ENCODE measurements at places on chromosomes 2 and 18.

DNA sequence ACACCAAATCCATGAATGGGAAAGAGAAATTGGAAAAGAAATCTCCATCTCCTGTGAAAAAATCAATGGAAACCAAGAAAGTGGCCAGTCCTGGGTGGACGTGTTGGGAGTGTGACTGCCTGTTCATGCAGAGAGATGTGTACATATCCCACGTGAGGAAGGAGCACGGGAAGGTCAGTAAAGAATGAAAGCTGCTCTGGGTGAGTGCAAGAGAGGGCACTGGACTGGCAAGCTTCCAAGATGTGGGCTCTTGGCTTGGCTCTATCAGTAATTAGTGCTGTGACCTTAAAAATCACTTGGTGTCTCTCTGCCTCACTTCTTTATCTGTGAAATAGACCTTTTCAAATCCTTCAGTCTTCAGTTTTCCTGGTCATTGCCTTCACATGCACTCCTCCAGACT, 89.0 kb downstream of the ZNF532 start:
- DNase-seq = no peak

DNA sequence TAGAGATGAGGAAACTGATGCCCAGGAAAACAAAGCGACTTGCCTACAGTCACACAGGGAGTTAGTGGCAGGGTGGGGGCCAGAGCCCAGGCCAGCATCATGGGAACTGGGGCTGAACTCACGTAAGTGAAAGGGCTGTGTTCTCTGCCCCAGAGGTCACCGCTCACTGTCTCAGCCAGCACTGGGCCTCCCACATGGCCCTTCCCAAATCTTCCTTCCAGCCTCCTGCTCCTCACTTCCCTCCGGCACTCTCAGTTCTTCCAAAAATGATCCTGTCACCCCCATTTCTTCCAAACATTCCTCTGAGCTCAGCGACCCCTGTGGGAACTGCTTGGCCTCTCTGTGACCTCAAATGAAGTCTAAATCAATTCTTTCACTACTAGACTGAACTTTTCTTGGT, 90.5 kb upstream of the TMEM247 start:
- DNase-seq = no peak

- DNase-seq = no peak
Measured at GRCh38 chr2:96930351-96931010, 55.9 kb downstream of the FAM178B start.

DNA sequence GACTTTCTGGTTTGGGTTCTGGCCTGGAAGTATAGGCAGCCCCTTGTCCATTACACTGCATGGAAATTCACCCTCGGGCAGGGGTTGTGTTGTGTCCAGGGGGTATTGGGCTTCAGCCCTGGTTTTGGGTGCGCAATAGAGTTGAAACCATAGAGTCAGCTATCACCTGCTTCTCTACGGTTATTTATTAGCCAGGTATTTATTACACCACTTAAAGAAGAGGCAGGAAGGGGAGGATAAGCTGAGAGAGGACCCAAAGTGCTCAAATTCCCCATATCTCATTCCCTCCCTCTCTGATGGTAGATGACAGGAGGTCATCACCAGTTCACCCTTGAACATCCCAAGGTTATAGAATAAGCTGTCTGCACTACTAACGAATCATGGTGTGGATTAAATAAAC, 133.4 kb downstream of the HRH4 start:
- no peak for DNase-seq

DNA sequence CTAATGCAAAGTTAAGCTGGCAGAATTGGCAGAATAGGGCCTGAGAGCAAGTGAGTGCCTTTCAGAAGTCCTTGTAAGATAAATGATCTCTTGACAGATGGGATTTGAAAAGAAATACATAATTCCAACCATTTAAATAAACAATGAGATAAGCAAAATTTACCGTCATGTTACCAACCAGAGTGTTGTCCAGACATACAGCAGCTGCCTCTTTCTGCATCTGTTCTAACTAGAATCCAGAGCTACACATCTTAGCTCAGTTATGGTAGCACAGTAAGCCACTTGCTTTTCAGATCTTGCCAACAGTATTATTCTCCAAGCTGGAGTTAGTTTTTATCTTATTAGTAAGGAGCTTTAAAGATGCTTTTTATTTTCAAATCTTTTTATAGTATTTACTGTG, 179.6 kb downstream of the BARD1 start:
- DNase-seq = no peak

DNA sequence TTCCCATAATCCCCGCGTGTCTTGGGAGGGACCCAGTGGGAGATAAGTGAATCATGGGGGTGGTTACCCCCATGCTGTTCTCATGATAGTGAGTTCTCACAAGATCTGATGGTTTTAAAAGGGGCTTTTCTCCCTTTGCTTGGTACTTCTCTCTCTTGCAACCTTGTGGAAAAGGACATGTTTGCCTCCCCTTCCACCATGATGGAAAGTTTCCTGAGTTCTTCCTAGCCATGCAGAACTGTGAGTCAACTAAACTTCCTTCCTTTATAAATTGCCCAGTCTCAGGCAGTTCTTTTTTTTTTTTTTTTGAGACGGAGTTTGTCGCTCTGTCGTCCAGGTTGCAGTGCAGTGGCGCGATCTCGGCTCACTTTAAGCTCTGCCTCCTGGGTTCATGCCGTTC, 26.5 kb upstream of the RTN4 start:
- DNase-seq = no peak

GRCh38 chr2:151575338-151575737, 158.9 kb downstream of the NEB start:
- DNase-seq = no peak

GRCh38 chr2:238846628-238847418, 1.1 kb upstream of the TWIST2 start:
- DNase-seq = peak; percentile 73

DNA sequence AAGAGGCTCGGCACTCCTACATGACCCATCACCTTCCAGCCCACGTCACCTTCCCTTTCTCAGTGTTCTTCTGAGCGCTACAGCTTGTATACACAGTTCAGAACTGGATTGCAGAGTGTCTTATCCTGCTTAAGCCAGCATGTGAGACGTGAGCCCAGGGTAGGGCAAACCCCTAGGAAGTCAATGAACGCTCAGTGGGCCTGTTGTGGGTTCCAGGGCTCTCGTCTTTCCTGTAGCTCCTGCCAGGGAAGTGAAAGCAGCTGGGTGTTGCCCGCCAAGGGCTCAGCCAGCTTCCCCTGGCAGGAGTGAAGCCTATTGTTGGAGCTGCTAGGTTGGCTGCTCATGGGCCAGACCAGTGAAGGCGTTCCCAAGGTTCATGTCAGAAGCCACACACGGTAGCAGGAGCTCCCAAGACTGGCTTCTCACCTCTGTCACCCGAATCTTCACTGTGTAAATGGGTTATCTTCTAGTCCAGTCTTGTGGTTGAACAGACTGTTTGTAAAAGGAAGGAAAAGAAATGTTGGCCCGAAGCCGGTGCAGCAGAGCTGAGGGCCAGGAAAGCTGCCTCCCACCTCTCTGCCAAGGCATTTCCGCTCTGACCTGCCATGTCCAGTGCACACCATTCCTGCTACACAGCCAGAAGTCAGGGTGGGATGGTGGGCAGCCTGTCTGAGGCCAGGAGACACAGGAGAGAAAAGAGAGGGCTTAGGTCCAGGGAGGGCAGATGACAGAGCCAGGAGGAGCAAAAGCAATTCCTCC, 69.6 kb upstream of the RMDN2 start:
- no peak for DNase-seq

DNA sequence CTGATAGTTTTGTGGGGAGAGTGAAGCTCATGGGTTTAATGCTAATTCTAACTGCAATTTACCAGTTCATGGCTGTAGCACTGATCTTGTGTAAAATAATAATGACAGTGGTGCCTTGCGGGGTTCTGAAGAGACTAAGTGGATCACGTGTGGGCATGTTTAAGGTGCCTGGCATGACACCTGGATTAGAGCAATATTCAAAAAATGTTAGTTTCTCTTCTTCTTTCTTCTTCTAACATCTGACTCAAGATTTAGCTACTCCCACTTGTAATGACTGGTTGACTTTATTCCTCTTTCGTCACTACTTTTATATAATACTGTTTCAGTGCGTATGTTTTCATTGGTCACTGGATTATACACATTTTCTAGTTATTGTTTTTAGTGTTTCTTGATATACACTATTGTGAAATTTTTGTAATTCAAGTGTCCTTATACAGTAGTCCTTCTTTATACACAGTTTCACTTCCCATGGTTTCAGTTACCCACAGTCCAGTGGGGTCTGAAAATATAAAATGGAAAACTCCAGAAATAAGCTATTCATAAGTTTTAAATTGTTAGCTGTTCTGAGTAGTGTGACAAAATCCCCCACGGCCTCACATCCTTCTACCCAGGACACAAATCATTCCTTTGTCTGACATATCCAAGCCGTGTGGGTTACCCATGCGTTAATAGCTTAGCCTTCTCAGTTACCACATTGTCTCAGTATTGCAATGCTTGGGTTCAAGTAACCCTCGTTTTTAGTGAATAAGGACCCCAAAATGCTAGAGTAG, 662.2 kb upstream of the CNTNAP5 start:
- no peak for DNase-seq

DNA sequence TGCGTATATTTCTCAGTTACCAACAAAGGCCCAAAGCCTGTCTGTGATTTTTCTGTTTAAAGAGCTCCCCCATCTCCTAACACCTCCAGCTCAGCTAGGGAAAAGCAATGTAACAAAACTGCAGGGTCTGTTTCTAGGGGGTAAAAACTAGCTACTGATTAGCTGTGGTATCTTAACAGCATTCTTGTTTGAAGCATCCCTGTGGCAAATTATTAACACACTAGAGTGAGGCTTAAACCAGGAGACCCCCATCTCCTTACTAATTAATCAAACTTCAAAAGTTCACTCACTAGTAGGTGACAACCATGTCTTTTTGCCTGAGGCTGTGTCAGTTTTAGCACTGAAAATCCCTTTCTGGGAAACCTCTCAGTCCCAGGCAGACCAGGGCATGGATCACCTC, 186.2 kb upstream of the PARD3B start:
- DNase-seq = no peak

DNA sequence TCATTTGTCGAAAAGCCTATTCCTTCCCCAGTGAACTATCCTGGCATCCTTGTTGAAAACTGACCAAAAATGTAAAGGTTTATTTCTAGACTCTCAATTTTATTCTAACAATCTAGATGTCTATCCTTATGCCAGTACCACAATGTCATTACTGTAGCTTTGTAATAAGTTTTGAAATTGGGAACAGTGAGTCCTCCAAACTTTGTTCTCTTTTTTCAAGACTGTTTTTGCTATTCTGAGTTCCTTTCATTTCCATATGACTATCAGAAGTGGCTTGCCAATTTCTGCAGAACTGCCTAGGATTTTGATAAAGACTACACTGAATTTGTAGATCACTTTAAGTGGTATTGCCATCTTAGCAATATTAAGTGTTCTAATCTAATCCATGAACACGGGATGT, 9.7 kb downstream of the STARD7 start:
- DNase-seq = no peak

DNA sequence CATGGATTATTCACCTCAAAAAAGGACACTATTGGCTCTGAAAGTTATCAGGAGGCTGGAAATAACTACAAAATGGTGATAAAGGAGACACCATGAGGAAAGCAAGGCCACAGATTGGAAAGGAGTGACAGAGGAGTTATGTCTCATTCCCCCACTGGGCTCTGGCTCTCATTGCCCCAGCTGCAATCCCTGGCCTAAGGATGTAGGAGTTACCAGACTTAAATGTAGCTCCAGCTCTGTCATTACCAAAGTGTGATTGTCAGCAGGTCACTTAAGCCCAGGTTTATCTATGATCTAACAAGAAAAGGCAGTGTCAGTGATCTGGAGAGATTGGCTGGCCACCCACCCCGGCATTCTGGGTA, 1228.2 kb upstream of the DDX18 start:
- no peak for DNase-seq

DNA sequence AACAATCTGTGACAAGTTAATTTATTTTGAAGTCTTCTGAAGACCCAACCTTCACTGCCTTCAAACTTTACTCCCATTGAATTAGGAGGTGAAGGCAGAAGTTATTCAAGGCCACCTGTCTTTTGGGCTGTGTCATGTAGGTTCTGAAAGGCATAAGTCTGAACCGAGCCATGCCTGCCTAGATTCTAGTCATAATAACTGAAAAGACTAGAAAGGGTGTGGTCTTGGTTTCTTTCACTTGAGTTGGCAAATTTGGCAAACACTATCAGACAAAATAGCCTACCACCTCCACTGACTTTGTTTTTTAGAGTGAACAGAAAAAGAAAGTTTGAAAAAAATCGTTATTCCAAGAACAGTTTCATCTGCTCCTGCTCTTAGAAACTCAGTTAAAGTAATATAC, 38.4 kb downstream of the PPM1B start:
- DNase-seq = no peak

DNA sequence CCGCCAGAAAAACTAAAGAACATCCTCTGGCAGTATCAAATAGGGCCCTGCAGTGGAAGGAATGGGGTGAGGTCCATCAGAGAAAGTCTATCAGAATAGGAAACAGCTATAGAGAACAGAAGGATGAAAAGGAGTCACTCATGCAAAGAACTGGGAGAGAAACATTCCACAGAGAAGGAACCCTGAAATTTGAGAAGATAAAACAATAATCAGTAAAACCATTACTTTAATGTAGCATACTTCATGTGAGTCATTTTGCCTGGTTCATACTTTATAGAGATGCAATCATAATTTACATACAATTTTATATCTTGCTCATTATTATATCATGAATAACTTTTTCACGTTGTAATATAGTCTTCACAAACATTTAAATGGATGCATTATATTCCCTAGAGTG, 402.2 kb downstream of the NCKAP5 start:
- no peak for DNase-seq

DNA sequence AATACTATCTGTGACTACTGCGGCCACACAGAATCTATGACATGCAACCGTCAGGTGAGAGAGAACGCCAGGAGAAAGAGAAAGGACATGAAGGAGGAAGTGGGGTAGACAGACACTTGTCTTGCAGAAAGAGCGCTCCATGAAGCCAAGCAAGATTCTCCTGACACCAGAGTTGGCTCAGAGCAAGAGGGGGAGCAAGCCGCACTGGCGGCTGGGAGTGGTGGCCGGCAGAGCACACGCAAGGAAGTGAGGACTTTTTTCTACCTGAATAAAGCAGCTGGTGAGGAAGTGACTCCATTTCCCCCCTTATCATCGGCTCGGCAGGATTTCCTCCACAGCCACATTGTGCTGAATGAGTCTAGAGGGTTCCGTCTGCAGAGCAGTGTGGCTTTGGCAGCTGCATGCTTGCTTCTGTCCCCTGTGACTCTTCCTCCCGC, 181.6 kb downstream of the BCL2 start:
- DNase-seq = no peak

GRCh38 chr2:221853297-221853696, 281.2 kb upstream of the EPHA4 start:
- no peak for DNase-seq

GRCh38 chr2:211709389-211709788, 829.2 kb downstream of the ERBB4 start:
- no peak for DNase-seq

Measured in ecto neural progenitor cell (in vitro differentiated cells).